ENCODE measurements at places on chromosomes 16 and 17.
A peak's percentile ranks its signal among the peaks of the same experiment; 100 is the strongest.

DNA sequence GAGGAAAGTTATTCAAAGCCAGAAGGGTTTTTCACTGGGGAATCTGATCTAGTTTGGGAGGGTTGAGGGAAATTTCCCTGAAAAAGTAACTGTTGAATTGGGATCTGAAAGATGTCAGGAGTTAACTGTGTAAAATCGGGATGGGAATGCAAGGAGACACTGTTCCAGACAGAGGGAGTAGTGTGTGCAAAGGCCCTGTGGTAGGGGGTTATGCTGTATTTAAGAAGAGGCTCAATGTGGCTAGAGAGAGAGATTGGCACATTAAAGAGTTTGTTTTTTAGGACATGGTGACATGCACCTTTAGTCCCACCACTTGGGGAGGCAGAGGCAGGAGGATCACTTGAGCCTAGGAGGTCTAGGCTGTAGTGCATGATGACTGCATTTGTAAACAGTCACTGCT, 16.9 kb downstream of the CDH3 start:
- DNase-seq, result no peak

DNA sequence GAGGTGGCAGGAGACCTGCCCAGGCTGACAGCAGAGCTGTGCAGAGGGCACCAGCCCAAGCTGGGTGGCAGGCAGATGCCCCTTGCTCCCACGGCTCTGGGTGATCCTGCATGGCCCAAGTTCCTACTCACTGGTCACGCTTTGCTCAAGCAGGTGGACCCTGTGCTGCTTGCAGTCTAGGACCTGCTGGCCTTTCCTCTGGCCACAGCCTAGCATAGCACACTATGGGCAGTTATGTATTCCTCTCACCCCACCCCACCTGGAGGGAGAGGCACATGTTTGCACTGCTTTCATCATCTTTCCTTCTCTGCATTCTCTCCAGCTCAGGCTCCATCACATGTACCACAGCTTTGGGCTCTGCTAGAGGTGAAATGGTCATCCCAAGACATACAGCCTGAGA, 19.6 kb upstream of the SREBF1 start:
- no peak for DNase-seq

DNA sequence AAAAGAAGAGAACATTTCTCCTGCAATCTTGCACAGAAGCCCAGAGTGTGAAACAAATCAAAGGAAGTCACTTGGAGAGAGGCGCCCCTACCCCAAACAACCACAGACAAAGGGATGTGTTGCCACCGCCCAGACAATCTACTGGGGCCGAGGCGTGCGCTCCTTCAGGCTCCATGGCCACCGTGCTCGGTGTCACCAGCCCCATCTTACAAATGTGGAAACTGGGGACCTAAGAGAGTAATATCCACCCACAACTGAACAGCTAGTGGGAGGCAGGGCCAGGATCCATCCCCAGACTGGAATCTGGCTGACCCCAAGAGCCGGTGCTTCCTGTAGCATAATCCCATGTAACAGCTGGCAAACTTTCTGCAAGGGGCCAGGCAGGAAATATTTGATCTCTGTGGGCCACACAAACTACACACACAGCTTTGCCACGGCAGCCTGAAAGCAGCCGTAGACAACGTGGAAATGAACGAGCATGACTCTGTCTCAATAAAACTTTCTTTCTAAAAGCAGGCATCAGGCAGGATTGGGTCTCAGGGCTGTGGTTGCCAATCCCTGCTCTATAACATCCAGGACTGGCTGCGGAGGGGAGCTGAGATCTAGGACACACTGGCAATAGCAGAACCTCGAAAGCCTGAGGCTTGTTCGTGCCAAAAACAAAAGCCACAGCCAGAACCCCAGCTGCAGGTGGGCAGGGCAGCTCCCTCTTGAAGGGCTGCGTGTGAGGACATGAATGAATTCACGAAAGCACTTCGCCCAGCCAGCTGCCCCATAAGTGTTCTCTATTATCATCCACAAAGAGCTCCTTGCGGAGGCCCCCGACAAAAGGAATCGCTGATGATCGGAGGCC, 26.6 kb upstream of the GINS2 start:
- DNase-seq, result peak; percentile 96

- DNase-seq, result no peak
Measured at GRCh38 chr17:7903154-7904103, 12.7 kb downstream of the RNF227 start.

- peak; percentile 59 for DNase-seq
Measured at GRCh38 chr17:79925242-79925957, 86.2 kb upstream of the CBX4 start.

DNA sequence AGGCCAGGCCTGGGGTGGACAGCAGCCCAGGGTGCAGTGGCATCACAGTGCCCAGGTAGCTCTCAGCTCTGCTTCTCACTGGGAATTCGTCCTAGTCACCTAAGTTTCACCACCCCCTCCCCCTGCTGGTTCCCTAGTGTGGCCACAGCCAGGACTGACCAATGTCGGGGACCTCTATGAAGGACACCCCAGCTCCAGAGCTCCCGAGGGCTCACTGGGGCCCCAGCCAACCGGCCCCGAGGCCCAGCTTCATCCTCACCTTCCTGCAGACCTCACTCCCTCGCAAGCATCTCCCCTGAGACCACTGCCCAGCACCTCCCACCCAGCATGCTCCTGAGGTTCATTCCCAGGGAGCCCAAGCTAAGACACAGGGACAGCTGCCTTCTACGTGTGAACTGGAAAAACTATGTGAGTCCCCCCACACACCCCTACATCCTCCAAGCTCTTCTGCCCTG, 4.9 kb downstream of the SPPL2C start:
- DNase-seq, result no peak

GRCh38 chr16:58155839-58156238, 26.7 kb upstream of the CFAP20 start:
- no peak for DNase-seq

- DNase-seq, result no peak
Measured at GRCh38 chr16:77591347-77591746, 131.0 kb upstream of the NUDT7 start.

GRCh38 chr16:79874391-79874790, 273.9 kb upstream of the MAF start:
- DNase-seq, result no peak

DNA sequence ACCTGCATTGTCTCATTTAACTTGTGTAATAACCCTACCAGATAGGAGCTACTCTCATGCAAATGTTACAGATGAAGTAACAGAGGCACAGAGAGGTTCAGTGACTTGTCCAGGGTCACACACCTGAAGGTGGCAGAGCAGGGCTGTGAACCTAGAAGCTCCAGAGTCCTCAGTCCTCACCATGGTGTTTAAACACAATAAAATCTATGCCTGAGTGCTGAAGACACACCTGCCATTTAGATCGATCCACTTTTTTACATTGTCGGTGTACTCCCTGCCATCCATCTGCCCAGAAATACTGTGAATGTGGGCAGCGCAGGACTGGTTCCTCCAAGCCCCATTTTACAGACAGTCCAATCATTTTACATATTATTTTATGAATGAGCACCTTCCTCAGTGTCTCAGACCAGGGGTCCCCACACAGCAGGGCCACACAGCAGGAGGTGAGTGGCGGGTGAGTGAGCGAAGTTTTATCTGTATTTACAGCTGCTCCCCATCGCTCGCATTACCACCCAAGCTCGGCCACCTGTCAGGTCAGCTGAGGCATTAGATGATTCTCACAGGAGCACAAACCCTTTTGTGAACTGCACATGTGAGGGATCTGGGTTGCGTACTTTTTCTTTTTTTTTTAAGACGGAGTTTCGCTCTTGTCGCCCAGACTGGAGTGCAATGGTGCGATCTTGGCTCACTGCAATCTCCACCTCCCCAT, 5.6 kb downstream of the IL4R start:
- peak; percentile 9 for DNase-seq

GRCh38 chr16:78900044-78900811, 700.3 kb downstream of the MAF start:
- DNase-seq, result no peak

- no peak for DNase-seq
Measured at GRCh38 chr17:9294661-9295210, 273.4 kb downstream of the NTN1 start.

- peak; percentile 67 for DNase-seq
Measured at GRCh38 chr17:57946798-57947358, 8.3 kb downstream of the CUEDC1 start.

GRCh38 chr16:27230562-27231001, 27.3 kb downstream of the KDM8 start:
- DNase-seq, result no peak

DNA sequence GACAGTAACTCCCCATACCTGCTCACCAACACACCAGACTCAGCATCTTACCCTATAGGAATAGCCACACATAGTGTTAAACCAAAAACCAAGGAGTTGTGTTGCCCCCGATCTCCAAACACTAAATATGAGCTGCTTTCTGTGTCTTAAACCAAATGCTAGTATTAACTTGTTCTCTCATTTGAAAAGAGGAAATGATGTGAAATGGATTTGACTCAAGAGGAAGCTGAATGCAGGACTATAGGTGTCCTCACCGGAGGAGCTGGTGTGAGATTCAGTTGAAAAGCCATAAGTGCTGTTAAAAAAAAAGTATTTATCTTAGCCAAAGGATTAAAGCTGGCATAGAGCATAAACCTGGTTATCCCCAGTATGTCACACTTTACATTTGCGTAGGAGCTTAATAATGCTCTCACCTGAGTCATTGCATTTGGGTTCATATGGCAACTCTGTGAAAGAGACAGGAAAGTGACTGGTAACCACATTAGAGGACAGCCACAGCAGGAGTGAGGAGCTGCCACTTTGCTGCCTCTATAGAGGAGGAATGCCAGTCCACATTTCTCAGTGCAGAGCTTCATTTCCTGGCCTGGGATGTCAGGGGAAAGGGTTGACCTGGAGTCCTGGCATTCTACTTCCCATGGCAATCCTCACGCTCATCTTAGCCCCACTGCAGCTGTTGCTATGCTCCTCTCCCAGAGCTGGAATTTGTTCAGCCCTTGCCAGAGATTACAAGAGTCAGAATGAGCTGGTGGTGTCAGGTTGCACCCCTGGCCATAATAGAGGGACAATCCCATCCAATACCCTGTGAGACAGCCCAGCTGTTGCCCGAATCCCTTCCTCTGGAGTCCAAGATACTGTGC, 143.3 kb upstream of the ANKFN1 start:
- no peak for DNase-seq

GRCh38 chr17:33099252-33099651, 107.6 kb downstream of the SPACA3 start:
- no peak for DNase-seq

GRCh38 chr16:88870608-88871348, 4.3 kb upstream of the PABPN1L start:
- DNase-seq, result no peak

- no peak for DNase-seq
Measured at GRCh38 chr16:28609631-28610594, at the start of gene SULT1A1. SULT1A1 (minus strand) TSS chr16:28610044; CDS start chr16:28608855, 1,189 bp downstream.

DNA sequence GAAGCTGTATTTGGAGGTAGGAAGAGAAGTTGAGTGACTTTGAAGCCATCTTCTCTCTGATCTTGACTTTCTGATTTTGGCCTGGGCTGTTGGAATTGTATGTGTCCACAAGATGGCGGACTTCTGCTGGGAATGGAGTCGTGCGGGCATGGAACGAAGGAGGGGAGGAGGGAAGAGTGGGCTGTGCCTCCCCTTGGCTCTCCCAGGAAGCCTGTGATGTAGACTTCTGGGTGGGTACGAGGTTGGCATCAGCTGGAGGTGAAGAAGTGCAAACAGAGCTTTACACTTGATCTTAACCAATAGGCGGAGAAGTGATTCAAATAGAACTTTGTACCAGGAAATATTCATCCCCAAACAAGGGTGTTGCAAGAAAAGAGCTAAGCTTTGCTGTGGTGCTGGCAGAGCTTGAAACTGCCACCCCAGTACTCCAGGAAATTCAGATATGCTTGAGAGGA, 7.4 kb upstream of the TMEM220 start:
- DNase-seq, result peak; percentile 61

DNA sequence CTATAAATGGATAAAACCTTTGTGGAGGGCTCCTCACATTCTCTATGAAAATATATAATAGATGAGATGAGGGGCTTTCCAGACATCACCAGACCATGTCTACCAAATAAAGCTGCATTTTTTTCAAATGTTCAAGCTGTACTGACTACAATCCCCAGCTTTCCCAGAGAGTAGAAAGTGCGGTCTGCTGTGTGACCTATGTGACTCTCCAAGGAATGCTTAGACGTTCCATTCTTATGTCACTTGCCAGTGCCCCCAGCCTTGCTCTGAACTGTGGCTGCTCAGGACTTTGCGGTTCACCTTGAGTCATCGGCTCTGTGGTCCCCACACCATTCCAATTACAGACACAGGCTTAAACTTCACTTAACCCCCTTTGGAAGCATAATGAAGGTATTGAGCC, 47.8 kb upstream of the SCNN1B start:
- no peak for DNase-seq

- no peak for DNase-seq
Measured at GRCh38 chr16:30659507-30660423, 1.5 kb downstream of the FBRS start.

GRCh38 chr17:7889166-7889955, 772 bp downstream of the CHD3 start:
- peak; percentile 99 for DNase-seq

DNA sequence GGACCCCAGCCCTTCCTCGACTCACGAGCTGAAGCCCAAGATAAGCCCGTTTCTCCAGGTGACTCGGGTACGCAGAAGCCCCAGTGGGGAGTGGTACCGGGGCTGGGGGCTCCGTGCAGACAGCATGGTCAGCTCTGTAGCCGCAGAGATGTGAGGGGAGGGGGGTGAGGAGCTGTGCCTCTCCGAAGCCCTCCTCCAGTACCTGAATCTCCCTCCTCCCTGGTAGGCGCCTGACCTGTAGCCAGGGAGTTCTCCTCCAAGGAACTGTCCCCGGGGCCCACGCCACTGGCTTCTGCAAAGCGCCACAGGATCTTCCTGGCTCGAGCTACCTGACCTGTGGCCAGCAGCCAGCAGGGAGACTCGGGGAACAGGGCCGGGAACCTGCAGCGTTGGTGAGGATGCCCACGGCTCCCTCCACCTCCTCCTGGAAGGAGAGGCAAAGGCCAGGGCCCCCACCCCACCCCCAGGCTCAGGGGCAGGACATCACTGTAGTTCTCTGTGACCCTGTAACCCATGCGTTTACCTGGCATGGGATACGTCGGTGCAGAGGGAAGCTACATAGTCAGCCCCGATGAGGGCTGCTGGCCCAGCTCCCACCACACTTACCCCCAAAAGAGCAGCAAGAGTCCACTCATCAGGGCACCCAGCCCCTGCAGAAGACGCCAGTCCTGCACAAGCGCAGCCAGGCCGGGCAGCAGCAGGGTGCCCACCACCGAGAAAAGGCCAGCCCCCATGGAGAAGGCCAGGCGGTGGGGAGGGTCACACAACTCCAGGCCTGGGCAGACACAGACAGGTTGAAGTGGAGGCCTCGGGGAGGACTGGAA, 1.7 kb downstream of the SLC22A31 start:
- DNase-seq, result no peak

- DNase-seq, result no peak
Measured at GRCh38 chr17:34246446-34246845, 8.6 kb upstream of the CCL2 start.

DNA sequence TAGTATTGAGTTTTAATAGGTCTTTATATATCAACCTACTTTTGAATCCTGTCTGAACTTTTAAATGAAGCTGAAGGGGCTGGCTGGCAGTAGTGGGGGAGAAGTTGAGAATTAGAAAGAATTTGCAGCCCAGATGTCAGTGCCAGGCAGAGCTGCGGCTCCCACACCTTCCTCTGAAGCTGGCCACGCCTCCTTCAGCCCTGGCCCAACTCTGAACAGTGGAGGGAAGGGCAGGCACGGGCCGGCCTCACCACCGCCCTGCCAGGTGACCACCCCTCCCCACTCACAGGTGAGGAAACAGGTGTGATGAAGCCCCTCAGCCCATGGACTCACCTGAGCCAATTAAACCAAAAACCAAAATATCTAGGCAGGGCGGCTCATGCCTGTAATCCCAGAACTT, 87.0 kb downstream of the MGAT5B start:
- DNase-seq, result no peak

Measured in SHP77 (cell line).